ENCODE measurements at places on chromosomes 1 and 21.

- DNase-seq = no peak
These were observed 57.6 kb downstream of the TRIM33 start for GRCh38 chr1:114453361-114453784.

- no peak for DNase-seq
These were observed 118.1 kb downstream of the NGF start for GRCh38 chr1:115219927-115220326.

- DNase-seq = peak; percentile 51
These were observed 7.1 kb upstream of the NSUN4 start for GRCh38 chr1:46333300-46334029.

DNA sequence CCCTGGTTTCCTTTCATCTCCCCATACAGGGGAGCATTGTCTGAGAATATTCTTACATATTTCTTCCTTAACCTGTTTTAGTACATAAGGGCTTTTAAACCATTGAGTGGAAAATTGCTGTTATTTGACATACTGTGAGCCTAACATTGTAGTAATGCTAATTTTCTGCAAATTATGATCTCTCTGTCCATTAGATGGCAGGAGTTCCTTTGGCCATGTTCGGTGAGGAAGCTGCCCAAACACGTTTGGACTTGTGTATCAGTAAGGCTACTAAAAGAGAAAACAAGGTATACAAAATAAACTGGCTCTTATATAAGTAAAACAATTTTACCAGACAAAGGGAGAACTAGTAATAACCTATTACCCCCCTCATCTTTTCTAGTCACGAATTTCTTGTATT, 29.2 kb downstream of the CDC7 start:
- no peak for DNase-seq

GRCh38 chr1:177669161-177669560, 300.7 kb downstream of the SEC16B start:
- DNase-seq = no peak

GRCh38 chr1:118649369-118650106, 338.6 kb downstream of the TBX15 start:
- no peak for DNase-seq

- no peak for DNase-seq
These were observed 5.2 kb upstream of the AUNIP start for GRCh38 chr1:25864434-25864833.

DNA sequence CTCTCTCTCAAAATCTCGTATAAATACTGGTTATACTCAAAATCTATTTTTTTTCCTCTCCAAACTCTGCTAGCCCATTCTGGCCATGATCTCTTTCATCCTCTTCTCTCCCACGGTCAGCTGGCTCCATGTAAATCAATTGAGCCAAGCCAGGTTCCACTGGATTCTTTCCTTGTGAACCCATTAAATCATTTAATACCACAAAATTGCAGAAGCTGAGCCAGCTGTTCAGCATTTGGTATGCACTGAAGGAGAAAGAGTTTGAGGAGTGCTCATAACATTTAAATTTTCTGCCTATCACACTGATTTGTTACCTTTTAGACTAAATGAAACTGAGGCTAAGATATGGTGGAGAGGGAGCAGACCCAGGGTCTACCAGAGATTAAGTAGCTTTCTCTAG, 29.1 kb upstream of the TADA1 start:
- DNase-seq = no peak

All from A549 (cell line).